ENCODE measurements at places on chromosomes 5 and 9.
A peak's percentile ranks its signal among the peaks of the same experiment; 100 is the strongest.

- DNase-seq, result no peak
These were observed 34.8 kb upstream of the LRRC14B start for GRCh38 chr5:156411-157072.

- no peak for DNase-seq
These were observed 35.7 kb downstream of the SLC6A3 start for GRCh38 chr5:1409381-1410110.

DNA sequence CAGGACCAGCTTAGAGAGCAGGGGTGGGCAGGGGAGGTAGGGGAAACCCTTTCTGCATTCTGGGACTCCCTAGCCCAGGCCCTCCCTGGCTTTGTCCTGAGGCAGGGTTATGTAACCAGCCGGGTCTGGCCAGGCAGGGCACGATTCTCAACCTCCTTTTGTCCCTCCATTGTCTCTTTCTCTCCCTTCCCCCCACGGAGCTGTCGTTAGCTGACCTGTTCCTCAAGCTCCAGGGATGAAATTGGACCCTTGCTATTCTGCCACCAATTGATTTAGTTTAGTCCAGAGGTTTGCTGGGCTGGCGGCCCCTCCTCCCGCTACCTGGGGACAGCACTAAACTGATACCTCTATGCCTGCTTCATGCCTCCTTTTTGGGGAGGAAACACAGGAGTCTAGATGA is 9.4 kb upstream of the NDST1 start:
- DNase-seq, result no peak

GRCh38 chr9:126147186-126147935 is 179.3 kb upstream of the MVB12B start:
- no peak for DNase-seq

DNA sequence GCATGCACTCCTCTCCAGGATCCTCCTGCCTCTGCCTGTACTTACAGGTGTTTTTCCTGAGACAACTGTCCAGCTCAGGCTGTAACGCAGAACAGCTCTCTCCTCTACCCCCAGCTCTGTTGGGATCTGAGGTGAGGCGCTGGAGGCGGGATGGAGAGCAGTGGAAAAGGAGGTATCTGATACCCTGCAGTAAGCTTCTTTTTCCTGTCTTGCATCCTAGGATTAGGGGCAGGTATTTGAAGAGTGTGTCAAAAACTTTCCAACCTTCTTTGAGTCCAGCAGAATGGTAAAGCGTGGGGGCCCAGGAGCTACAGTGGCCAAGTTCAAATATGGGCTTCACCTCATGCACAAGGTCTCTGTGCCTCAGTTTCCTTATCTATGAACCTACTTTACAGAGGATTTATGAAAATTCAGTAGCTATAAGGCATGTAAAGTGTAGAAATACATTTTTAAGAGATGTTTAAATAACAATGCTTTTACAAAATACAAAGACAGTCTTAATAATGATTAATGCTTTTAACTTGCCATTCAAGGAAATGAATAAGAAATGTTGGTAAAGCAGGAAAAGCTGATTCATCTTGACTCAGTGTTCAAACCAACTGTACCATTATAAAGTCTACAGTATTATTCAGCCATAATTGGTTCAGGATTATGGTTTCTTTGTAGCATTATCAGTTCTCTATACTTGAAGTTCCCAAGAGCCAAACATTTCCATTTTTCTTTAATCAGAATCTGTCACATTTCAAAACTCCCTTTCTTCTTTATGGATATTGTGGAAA is 26.1 kb downstream of the MAP1B start:
- no peak for DNase-seq

GRCh38 chr5:169770109-169770508 is 133.0 kb downstream of the DOCK2 start:
- no peak for DNase-seq

DNA sequence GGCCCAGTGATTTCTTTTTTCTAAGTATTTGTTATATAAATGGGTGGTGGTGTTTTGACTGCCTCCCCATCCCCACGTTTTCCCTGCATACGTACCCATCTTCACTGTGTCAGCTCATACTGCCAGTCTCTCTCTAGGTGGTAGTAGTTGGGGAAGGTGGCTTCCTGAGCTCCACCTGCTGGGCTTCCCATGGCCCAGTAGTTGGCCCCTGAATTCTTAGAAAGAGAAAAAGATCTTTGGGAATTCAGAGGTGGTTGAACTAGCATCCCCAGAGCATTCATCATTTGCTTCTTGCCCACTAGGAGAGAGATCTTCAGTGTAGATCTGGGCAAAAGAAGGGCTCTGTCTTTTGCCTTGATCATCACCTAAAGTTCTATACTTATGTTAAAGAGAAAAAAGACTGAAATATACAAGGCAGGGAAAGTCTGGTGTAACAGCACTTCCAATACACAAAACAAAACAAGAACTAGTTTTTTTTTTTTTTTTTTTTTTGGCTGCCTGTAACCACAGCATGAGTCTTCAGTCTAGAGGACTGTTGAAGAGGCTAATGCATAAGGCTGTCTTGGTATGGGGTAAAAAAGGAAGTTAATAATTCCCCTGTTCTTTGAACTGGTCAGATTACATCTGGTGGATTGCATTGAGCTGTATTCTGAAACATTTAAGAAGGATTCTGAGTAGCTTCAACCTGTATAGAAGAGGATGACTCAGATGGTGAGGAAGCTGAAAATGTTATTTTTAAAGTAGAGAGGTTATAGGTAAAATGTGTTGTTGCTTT is 128.7 kb downstream of the ATG10 start:
- no peak for DNase-seq

GRCh38 chr9:106930477-106930876 is 67.5 kb downstream of the ZNF462 start:
- no peak for DNase-seq

DNA sequence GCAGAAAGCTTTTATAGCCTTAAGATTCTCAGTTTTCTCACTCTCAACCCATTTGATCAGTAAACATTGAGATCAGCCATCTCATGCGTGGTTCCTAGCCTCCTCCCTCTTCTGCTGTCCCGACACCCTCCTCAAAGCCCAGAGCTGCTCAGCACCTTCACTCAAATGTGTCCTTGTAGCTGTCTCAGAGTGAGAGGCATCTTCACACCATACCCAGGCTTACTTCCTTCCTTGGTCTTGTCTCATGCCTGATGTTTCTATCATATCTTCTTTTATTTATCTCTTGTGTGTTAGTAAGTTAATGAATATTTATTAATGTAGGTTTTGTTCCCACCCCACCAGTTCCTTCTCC is 72.4 kb upstream of the SNX2 start:
- no peak for DNase-seq

DNA sequence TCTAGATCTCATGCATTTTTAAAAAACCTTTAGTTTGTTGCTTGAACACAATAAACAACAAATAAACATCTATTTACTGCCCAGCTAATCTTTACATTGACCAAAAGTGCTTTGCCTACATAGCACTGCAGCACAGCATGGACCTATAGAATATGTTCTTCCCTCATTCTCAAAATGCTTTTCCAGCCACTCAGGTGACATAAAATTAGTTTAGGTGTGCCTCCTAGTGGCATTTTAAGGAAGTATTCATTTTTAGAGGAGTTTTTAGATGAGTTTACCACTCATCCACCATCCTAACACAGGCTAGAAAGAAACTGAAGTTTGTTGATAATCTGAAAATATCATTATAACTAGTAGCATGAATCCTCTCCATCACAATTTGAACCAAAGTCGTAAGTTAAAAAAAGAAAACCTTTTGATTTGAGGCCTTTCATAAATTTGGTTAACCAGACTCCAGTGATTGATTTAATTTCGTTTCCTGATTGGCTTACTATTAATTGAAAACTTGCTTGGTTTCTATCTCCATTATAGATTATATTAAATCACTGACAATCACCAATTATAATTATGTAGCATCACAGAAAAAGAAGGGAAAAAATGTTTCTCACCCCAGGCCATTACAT is 12.6 kb downstream of the PLGRKT start:
- no peak for DNase-seq

- DNase-seq, result peak; percentile 42
These were observed 105.8 kb downstream of the EFNA5 start for GRCh38 chr5:107564931-107565372.

DNA sequence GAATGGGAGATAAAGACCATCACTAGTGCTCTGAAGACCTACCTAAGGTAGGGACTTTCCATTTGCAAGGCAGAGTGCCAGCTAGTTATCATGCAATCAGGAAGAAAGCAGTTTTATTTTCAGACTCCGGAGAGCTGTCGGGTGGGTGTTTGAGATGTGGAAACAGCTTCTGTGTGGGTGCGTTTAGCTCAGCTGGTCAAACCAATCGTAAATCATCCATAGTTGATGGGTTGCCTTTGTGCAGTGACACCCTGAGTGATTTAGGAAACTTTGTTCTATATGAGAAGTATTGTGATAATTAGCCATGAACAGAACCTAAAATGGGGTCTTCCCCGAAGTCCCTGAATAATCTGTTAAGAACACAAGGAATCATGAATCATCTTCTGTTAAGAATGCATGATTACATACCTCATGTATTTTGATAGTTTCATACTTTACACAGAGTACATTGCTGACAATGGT is 284.3 kb downstream of the ARHGAP26 start:
- DNase-seq, result no peak

GRCh38 chr5:89556215-89556913 is 673.4 kb upstream of the MEF2C start:
- peak; percentile 77 for DNase-seq

DNA sequence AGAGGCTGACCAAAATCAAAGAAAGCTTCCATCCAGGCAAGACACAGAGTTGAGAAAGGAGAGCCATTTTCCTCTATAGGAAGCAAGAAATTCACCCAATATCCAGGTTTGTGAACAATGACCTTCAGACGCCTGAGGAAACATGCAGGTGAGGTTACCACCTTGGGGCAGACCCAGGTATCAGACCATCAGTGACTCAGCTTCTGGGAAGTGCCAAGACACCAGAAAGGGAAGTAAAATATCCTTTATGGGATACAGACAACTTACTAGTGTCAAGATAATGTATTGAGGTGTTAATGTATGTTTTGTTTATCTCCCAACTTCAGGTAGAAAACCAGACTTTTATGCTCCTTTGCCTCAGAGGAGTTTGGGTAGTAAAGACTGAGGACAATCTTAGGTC is 2.2 kb upstream of the DTWD2 start:
- no peak for DNase-seq

- DNase-seq, result no peak
These were observed 338.1 kb downstream of the DMRT2 start for GRCh38 chr9:1388216-1388615.

- DNase-seq, result no peak
These were observed 88.5 kb upstream of the IER5L start for GRCh38 chr9:129266536-129266935.

DNA sequence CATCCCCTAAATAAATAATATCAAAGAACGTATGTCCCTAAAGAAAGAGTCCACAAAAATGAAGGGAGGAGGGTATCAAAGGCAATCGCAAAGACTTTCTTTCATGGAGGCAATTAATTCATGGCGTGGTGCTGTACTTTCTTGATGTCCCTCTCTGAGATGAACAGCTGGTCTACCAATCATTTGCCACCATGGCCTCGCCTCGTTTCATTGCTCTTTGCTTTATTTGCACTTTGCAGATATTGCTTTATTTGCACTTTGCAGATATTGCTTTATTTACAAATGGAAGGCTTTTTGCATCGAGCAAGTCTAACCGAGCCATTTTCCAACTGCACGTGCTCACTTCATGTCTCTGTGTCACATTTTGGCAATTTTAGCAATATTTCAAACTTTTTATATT is 104.0 kb upstream of the PTCH1 start:
- DNase-seq, result no peak

- no peak for DNase-seq
These were observed 440.0 kb upstream of the MPDZ start for GRCh38 chr9:13719446-13719845.

DNA sequence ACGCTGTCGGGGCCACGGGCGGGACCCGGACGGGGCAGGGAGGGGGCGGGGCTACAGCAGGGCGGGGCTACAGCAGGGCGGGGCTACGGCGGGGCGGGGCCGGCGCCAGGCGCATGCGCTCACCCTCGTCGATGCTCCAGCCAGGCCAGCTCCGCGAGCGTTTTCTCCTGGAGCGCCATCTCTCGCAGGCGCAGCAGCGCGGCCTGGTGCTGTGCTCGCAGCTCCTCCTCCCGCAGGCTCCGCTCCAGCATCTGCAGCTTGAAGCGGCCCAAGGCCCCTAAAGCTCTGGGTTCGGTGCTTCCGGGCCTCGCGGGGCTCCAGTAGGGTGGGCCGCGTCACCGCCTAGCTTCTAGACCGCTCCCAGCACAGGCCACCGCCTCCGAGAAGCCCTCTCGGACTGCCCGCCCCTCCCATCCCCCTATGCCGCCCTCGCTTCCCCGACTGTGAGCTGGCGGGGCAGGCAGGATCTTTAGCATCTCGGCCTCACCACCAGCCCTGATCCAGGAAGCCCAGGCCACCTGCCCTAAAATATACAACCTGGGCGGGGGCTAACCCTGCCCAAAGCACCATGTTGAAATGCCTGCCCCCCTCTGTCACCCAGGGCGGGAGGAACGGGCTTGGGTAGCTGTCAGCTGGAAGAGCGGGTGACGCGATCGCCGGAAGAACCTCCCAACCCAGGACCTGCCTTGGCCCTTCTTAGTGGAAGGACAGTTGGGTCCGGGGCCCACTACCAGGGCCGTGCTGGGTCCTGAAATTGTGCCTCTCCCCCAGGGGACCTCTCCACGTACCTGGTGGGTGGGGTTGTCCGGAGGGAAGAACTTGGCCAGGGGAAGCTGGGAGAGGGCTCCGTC is 21.9 kb upstream of the QSOX2 start:
- peak; percentile 59 for DNase-seq

DNA sequence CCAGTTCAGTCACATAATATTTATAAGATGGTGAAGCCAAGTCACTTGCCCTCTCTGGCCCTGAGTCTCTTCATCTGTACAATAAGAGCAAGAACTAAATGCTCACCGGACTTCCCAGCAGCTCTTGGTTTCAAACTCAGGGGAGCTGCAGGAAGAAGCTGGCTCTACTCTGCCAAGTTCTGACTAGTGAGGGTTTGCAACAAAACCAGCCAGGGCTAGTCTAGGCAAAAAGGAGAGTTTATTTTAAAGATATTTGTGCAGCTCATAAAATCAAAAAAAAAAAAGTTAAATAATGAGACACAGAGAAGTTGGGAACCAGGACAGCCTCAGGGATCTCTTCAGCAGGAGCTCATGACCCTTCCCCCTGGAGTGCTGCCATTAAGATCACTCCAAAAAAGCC is 107.3 kb downstream of the DOCK2 start:
- DNase-seq, result no peak

- no peak for DNase-seq
These were observed 66.3 kb upstream of the TJP2 start for GRCh38 chr9:69107771-69108170.

- no peak for DNase-seq
These were observed 2.8 kb upstream of the NEURL1B start for GRCh38 chr5:172638209-172638768.

DNA sequence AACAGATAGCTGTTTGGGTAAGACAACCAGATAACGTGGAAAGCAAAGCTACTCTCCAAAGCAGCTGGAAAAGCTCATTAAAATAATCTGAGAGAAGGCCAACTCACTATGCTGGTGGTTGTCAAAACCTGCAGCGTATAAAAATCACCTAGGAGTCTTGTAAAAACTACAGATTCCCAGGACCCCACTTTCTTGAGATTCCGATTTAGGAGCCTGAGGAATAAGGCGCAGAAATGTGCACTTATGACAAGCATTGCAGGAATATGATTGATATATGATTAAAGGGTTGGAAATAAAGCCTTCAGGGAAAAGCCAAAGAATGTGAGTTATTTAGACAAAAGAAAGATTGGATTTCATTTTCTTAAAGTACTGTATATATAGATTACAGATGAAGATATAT is 285.0 kb upstream of the PTGER4 start:
- no peak for DNase-seq

- DNase-seq, result peak; percentile 62
These were observed 34.4 kb upstream of the SLC25A51 start for GRCh38 chr9:37938121-37938891.

- DNase-seq, result no peak
These were observed 7.1 kb upstream of the IFNA2 start for GRCh38 chr9:21392270-21392669.
